Ammon's horn (tissue), 1 donor: ENCODE measurements at places on chromosomes 6 and 20.

DNA sequence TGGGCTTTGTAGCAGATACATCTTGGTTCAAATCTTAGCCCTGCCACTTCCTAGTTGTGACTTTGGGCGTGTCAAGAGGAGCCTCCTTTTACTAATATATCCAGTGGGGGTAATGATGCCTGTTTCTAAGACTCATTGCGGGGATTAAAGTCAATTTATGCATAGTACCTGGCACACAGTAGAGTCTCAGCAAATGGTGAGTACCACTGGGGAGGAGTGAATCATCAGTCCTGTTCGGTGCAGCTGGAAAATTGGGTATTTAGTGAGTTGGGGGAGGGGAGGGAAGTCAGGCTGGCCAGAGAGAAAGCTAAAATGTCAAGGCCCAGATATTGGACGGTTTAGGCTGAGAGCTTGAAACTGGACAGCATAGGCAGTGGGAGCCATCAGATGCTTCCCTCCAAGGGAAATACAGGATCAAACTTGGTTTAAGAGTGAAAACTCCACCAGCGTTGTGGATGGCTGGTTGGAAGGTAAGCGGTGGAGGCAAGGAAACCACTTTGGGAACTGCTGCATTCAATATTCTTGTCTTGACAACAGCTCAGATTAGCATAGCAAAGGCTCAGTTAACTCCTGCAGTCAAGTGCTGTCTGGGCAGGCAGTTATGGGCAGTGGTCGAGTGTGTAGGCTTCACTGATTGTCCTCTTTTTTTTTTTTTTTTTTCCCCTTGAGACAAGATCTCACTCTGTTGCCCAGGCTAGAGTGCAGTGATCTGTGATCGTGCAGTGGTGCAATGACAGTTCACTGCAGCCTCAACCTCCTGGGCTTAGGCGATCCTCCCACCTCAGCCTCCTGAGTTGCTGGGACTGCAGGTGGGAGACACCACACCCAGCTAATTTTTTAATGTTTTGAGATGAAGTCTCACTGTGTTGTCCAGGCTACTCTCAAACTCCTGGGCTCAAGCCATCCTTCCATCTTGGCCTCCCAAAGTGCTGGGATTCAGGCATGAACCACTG, 12.9 kb downstream of the PPP1R16B start:
- no peak for DNase-seq

DNA sequence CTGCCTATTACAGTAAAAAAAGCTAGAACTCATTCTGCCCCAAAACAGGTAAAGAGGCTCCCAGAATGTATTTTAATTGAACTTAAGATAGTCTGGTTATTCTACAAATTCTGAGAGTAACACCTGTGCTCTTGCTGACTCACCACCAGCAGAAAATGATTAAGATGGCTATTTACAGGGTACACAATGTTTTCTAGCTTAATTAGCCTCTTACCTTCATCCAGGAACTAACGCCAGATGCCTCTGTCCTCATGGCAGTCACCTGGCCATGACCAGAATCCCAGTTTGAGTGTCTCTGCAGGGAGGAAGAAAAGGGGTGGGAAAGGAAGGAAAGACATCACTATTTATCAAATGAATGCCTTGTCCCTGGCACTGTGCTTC, 31.3 kb upstream of the PPP1R3G start:
- DNase-seq: no peak

DNA sequence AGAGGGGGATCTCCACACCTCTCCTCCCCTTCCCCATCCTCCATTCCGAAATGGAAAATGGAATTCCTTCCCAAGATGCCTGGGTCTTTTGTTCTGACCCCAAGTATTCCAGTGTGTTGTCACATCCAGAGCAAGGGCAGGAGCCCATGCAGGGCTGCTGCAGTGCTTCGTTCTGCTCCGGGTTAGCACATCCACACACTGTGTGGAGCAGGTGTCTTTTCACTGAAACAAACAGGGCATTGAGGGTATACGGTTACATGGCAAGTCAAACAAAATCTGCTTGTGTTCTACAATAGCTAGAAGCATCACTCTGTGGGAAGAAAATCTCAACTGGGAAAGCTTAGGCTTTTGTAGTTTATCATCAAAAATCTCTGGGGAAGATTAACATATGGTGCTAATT, 56.9 kb downstream of the LYRM2 start:
- no peak for DNase-seq

DNA sequence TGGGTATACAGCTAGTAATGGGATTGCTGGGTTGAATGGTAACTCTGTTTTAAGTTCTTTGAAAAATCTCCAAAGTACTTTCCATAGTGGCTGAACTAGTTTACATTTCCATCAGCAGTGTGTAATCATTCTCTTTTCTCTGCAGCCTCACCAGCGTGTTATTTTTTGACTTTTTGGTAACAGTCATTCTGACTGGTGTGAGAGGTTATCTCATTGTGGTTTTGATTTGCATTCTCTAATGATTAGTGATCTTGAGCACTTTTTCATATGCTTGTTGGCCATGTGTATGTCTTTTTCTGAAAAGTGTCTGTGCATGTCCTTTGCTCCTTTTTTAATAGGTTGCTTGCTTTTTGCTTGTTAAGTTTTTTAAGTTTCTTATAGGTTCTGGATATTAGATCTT, 194.2 kb upstream of the PHACTR1 start:
- no peak for DNase-seq

DNA sequence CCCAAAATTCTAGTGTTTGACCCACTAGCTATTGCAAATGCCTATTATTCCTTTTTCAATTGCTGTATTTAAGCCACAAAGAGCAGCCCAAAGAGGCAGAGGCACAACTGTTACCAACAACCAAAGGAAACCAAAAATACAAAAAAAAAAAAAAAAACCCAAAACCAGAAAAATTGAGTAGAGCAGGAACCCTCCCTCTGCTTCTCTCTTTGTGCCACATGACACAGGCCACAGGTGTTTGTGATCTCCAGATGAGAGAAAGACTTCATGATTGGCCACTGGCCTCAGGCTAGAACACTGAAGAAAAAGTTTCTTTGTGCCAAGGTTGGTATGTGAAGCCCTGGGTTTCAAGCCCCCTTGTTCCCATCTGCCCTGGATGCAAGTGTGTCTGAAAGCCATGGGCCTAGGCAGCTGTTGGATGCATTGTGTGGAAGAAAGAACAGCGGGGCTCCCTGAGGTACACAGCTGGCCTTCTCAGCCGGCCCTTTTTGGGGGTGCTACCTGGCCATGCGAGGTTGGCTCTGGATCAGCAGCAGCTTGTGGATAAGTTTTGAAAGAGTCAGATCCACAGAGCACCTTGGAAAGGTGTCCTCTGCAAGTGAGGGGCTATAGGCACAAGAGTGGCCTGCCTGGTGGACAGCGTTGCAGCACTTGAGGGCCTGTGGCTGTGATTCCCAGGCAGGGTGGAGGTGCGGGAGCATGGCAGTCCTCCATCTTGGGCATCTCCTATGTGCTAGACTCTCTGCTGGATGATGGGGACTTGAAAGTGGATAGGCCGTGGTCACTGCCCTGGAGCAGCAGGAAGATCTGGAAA, 204.5 kb downstream of the ZDHHC14 start:
- no peak for DNase-seq

DNA sequence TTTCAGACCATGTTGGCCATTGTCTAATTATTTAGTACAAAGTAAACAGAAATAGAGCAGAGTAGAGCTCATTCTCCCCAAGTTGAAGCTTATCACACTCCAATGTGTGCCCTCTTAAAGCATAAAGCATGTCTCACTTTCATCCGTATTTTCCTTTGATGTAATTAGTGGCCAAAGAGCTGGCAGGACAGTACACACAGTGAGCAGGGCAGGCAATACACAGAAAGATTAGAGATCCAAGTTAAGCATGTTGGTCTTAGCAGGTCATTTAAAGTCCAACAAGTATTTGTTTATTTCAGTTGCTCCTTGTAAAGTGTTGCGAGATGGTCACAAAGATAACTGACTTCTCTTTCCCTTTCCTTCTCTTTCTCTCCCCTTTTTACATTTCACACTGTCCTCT, 47.2 kb downstream of the RFX6 start:
- DNase-seq: no peak

GRCh38 chr6:151730496-151730870, 77.0 kb upstream of the ESR1 start:
- DNase-seq: no peak

GRCh38 chr20:6533351-6533750, 234.1 kb upstream of the BMP2 start:
- no peak for DNase-seq
